Activated T-cell treated with anti-CD3 and anti-CD28 coated beads for 24 hours (primary cell): ENCODE measurements at places on chromosomes 5 and 9.

GRCh38 chr9:660227-660626 lies 181.3 kb upstream of the DMRT1 start:
- DNase-seq = no peak

GRCh38 chr9:130626249-130626996 lies 38.0 kb upstream of the PRDM12 start:
- no peak for DNase-seq

- DNase-seq = no peak
Observed at GRCh38 chr9:97475059-97475458, 26.4 kb upstream of the TMOD1 start.

GRCh38 chr5:145141534-145141933 lies 693.6 kb downstream of the PRELID2 start:
- DNase-seq = no peak

DNA sequence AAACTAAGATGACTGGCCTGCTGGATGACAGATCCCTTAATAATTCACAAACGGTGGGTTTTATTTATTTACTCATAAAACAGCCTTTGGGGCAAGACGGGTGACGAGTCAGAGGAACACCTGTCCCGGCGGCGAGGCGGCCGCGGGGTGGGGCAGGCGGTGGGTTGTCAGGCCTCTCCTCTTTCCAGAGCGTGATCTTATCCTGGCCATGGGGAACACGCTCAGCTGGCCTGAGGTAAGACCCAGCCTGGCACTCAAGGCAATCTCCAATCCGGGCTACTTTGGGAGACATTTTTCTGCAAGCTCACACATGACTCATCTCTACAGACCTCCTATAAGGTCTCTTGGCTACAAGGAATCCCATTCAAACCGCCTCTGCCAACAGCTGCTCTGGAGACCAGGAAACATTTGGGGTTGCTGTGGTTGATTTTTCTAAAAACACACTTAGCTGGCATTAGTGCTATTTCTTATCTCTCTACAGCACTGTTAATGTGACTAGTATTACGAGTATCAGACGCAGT lies 6.3 kb downstream of the RAPGEF1 start:
- no peak for DNase-seq

GRCh38 chr9:77649109-77649812 lies 1.1 kb upstream of the GNA14 start:
- DNase-seq = no peak

DNA sequence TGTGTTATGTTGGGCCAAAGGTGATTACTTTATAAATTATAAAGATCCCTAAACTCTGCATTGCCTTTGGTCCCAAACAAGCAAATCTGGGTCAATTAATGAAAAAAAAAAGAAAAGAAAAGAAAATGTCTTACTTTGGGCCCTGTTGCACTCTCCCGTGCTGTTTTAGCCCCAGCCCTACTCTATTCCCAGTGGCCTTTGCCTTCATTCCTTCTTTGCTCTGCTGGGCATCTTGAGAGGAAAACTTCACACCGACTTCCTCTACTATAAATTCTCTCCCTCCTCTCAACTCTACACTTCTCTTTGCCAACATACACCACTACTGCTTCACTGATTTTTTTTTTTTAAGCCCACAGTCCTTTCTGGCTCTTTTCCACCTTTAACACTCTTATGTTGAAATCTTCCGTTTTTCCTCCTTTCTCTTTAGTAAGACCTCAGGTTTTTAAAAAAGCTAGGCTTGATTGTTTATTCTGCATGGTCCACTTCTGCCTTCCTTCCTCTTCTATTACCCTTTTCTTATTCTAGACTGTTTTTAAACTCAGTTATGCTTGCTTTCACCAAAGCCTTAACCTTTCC lies 4.5 kb upstream of the MSMP start:
- DNase-seq = no peak

DNA sequence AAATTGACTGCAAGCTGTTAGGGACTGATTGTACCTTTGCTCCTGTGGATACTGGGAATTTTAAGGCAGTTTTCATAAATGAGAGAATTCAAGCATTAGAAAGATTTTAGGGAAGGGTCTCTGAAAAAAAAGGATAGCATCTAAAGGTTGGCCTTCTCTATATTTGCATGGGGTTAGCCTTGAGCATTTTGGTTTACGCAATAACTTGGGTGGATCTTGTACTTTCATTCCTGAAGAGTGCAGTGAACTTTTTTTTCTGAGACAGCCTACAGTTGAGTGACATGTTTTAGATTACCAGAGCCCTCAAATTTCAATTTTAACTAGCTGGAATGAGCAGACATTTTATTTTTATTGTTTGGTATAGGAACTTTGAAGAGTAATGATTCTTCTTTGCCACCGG lies 91.6 kb upstream of the NR3C1 start:
- DNase-seq = no peak

GRCh38 chr5:60540856-60541805 lies 158.8 kb downstream of the DEPDC1B start:
- no peak for DNase-seq
